Activated T-cell treated with anti-CD3 and anti-CD28 coated beads, Interleukin-2, amount 50 U/mL, for 24 hours (primary cell): ENCODE measurements at places on chromosomes 11 and 22.
A peak's percentile ranks its signal among the peaks of the same experiment; 100 is the strongest.

- DNase-seq, result no peak
These were observed 32.5 kb downstream of the PLEKHA7 start for GRCh38 chr11:16981651-16982194.

GRCh38 chr11:2077061-2077802, 62.0 kb downstream of the IGF2 start:
- DNase-seq, result peak; percentile 52

DNA sequence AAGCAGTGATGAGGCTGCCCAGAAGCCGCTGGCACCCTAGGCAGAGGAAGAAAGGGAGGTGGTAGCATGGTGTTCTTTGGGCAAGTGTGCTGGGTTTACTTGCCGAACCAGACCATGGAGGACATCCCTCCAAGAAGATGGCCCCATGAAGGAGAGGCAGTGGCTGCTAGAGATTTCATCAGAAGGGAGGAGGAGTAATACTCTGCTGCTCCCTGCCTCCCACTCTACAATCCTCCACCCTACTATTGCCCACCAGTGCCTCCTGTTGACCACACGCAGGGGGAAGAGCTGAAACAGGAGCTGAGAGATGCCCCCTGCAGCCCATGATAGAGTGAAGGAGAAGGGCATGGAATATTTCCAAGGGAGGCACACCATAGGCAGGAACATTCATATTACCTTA, 51.0 kb upstream of the PRSS23 start:
- DNase-seq, result no peak

DNA sequence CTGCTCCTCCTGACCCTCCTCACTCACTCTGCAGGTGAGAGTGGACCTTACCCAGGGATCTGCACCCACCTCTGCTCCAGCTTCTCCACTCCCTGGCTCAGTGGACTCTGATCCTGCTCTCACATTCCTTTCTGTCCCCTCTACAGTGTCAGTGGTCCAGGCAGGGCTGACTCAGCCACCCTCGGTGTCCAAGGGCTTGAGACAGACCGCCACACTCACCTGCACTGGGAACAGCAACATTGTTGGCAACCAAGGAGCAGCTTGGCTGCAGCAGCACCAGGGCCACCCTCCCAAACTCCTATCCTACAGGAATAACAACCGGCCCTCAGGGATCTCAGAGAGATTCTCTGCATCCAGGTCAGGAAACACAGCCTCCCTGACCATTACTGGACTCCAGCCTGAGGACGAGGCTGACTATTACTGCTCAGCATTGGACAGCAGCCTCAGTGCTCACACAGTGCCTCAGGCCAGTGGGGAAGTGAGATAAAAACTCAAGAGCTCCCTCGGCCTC, 29.7 kb upstream of the VPREB1 start:
- no peak for DNase-seq

- DNase-seq, result no peak
These were observed 152.4 kb upstream of the TTC12 start for GRCh38 chr11:113161711-113162591.

GRCh38 chr11:22390283-22390655, 52.1 kb downstream of the SLC17A6 start:
- no peak for DNase-seq
